ENCODE measurements at places on chromosomes 5 and 9.
A peak's percentile ranks its signal among the peaks of the same experiment; 100 is the strongest.

GRCh38 chr9:38181232-38181631, 112.2 kb upstream of the SHB start:
- DNase-seq = no peak

GRCh38 chr5:40687321-40687720, 7.6 kb downstream of the PTGER4 start:
- DNase-seq = no peak

DNA sequence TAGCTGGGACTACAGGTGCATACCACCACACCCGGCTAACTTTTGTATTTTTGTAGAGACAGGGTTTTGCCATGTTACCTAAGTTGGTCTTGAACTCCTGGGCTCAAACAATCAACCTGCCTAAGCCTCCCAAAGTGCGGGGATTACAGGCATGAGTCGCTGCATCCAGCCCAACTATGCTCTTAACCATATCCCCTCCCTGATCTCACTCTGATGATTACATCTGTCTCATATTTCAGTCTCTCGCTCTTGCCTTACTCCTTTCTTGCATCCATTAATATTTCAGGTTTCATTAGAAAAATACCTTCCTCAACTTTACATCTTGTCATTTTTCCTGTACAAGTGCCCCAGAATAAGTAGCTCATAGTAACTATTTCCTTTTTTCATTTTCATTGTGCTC, 61.0 kb upstream of the BASP1 start:
- no peak for DNase-seq

GRCh38 chr5:95110118-95110517, 174.8 kb downstream of the MCTP1 start:
- DNase-seq = no peak

- DNase-seq = no peak
These were observed 665.1 kb downstream of the CDH18 start for GRCh38 chr5:19322716-19323485.

DNA sequence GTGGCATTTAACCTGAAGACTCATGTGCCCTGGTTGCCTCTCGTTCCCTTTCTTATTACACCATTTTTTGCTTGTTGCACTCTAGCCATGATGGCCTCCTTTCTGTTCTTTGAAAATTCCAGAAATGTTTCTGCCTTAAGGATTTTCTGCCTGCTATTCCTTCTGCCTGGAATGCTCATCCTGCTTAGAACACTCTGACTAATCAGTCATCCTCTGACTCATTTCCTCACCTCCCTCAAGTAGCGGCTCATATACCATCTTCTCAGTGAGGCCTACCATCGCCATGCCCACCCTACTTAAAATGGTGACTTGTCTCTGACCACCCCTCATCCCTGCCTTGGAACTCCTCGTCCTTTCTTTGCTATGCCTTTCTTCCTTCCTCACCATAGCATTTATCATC, 68.8 kb downstream of the KIF4B start:
- no peak for DNase-seq

GRCh38 chr9:127865645-127866464, 11.4 kb upstream of the ENG start:
- DNase-seq = no peak

GRCh38 chr9:122366074-122366660, 4.7 kb upstream of the PTGS1 start:
- DNase-seq = no peak

- DNase-seq = no peak
These were observed 672 bp upstream of the KCNT1 start for GRCh38 chr9:135701067-135701958.

GRCh38 chr5:164555809-164556208, 1050.4 kb downstream of the MAT2B start:
- DNase-seq = no peak

GRCh38 chr9:133659516-133659915, 23.4 kb downstream of the DBH start:
- no peak for DNase-seq

- peak; percentile 91 for DNase-seq
These were observed at the start of gene RNF224 for GRCh38 chr9:137227054-137227852. RNF224 (plus strand) TSS chr9:137227502; CDS start chr9:137228336, 834 bp downstream.

- DNase-seq = no peak
These were observed 153.4 kb downstream of the SLC12A2 start for GRCh38 chr5:128237000-128237399.

- DNase-seq = no peak
These were observed 257.2 kb downstream of the ARRDC3 start for GRCh38 chr5:91125916-91126315.

All from WTC11 (cell line).